ENCODE measurements at places on chromosomes 12 and 14.
A peak's percentile ranks its signal among the peaks of the same experiment; 100 is the strongest.

GRCh38 chr14:51419685-51420084 lies 179.6 kb downstream of the TMX1 start:
- no peak for DNase-seq

DNA sequence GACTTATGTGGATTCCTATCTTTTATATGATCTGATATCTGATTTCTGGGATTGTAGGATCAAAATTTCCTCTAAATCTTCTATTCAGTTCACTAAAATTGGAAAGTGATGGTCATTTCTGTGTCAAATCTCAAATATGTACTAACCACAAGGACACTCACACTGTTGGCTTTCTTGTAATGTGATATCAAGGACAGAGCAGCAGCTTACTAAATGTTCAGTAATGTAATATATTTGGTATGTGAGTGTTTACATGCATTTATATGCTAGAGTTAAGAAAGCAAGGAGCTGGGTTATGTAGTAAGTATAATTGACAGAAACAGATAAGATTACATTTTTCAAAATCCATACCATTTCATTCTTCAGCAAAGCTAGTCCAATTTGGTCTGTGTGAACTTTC lies 16.5 kb downstream of the PUS7L start:
- DNase-seq: no peak

GRCh38 chr12:113155060-113155459 lies 5.5 kb downstream of the CFAP73 start:
- no peak for DNase-seq

- DNase-seq: no peak
Measured at GRCh38 chr12:10726945-10727344, 3.8 kb upstream of the YBX3 start.

DNA sequence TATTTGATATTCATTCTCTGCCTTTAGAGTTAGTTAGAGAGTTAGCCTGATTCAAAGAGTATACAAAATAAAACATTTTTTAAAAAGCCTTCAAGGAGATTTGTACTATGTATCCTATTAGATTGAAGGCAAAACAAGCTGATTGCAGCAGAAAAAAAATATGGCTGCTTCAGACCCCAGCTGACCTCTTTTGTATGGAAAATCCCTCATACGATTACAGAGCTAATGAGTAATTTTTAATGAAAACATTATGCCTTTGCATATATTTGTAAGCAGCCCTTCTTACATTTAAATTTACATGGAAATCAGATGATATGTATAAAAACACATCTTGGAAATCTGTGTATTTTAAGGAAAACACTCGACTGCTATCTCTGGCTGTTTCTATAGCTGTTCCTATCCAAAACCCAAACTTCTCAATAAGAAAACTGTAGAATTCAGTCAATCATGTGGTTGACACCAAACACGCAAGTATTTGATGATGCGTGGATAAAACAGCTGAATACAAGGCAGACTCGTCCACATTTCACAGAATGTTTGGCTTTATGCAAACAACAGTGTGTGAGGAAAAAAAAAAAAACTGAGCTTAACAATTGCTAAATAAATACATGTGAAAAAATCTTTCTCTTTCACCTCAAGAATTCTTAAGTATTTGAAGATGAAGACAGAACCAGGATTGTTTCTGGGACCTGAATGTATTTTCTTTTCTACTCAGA lies 275.3 kb downstream of the EGLN3 start:
- DNase-seq: no peak

GRCh38 chr12:111393700-111394300 lies 11.9 kb upstream of the SH2B3 start:
- no peak for DNase-seq

DNA sequence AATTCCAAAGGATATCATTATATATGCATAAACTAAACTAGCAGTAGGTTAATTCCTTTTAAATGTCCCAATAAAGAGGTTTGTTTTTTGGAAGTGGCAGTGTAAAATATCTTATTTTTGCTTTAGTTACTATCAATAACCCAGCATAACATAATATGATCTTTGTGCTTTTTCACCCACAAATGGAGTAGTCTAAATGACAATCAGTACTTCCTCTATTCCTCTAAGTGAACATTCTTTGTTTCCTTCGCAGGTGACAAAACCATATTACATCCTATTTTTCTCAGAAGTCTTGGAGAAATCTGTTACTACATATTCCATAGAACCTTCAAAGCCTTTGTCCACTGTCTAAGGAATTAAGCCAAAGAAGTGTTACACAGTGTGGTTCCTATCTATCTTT lies 62.5 kb downstream of the MED13L start:
- no peak for DNase-seq

DNA sequence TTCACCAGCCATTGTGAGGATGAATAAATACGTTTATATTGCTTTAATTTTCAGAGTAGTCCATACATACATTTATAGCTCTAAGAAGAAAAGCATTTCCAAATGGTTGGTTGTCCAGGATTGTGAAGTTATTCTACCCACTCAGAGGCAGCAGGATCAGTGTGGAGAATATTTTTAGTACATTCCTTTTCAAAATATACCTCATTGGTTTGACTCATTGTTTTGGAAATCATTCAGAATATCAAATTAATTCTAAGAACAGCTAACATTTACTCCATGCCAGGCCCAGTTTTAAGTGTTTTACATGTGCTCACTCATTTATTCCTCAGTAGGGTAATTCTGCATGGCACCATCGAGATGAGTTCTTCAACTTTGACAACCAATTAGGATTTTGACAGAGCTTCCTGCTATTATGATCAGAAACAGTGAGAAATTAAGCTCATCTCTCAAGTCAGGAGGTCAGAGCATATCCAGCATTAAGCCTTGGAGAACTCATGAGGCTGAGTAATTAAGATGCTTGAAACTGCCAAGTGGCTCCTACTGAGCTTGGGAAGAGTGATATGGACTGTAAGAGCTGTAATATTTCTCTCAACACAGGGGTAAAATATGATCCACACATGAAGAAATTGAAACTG lies 153.3 kb upstream of the CLEC14A start:
- no peak for DNase-seq

- no peak for DNase-seq
Measured at GRCh38 chr12:132336451-132337413, 7.3 kb upstream of the GALNT9 start.

DNA sequence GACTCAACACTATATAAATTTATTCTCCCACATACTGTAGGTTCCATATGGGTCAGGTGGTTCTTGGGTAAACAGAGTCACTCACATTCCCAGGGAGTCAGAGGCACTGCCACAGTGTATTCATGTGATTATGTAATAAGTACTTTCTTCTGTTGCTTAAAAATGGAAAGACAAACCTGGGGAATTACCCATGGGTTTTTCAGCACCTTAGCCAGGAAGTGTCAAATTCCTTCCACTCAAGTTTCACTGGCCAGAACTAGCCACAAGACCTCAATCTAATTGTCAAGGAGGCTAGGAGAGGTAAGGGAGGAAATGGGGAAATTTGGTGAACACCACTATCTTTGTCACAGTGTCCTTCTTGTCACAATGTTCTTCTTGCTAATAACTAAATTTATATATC lies 333.2 kb upstream of the MDGA2 start:
- no peak for DNase-seq

DNA sequence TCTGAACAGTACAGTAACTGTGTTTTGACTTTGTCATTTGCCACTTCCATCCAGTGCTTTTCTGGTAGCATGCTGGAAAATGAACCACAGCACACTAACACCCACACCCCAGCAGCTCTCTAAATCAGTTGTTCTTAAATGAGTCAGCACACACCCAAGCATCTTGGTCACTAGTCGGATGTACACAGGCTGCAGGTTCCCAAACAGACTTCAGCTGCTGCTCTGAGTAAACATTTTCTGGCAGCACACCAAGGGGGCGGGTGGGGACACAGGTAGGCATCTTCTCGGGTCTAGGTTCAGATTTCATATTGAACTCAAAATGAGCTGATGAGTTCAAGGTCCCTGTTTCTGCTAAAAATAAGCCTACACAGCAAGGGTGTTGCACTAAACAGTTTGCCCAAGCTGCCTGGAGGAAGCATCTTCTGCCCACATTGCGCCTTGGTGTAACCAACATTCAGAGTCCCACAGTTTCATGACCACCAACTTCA lies 39.8 kb downstream of the IFNG start:
- DNase-seq: no peak

DNA sequence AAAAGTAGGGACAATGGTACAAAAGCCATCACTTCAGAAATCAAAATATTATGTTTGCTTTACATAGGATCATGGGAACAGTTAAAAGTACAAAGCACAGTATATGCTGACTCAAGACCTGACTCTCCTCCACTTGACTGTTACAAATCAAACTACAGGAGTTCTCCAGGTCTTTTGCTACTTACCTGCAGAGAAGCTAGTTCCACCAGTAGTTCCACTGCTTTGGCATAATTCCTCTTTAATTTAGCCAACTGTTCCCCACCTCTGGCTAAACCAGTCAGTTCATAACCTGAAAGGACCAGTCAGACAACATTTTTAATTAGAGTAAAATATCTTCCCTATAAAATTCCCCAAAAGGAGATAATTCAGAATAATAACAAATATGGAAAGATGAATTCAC lies 14.0 kb downstream of the ATP6V1D start:
- no peak for DNase-seq

DNA sequence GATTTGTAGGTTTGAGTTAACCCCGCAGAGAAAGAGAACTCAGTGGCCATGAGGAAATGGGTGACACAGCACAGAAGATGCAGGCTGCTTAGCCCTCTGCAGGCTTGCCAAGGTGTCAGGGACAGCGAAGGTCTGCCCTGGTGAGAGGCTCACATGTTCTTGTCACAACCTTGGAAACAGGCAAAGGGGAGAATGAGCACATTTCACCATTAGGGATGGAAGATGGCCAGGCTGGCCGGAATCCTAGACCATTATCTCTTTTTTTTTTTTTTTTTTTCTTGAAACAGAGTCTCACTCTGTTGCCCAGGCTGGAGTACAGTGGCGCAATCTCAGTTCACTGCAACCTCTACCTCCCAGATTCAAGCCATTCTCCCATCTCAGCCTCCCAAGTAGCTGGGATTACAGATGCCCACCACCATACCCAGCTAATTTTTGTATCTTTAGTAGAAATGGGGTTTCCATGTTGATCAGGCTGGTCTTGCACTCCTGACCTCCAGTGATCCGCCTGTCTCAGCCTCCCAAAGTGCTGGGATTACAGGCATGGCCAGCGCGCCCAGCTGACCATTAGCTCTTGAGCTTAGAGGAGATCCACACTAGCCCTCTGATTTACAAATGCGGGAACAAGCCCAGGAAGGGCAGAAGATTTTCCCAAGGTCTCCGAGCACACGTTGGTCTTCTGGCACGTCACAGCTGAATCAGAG lies 34.6 kb downstream of the LTBP2 start:
- DNase-seq: no peak

DNA sequence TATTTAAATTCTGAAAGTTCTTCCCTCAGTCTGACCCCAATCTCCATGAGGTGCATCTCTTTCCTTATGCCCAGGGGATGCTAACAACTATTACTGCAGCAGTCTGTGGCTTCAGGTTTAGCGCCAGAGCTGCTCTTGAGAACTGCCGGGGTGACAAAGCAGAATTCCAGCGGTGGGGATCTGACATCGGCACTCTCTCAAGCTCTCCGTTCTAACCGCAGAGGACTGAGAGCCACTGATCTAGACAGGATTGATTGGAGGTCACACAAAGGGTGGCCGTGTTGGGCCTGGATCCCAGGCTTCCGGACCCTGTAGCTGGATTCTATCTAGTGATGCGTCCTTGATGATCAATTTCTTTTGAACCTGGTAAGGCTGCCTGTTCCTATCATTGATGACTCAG lies 155.6 kb upstream of the TMEM132C start:
- DNase-seq: no peak

DNA sequence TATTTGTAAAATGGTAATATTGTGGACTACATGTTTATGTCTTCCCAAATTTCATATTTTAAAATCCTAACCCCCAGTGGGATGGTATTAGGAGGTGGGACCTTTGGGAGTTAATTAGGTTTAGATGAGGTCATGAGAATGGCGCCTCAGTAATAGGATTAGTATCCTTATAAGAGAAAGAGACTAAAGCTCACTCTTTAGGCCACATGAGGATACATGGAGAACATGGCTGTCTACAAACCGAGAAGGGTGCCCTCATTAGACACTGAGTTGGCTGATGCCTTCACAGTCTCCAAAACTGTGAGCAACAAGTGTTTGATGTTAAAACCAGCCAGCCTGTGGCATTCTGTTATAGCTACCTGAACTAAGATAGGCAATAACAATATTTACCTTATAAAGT lies 58.3 kb upstream of the OTOGL start:
- no peak for DNase-seq

DNA sequence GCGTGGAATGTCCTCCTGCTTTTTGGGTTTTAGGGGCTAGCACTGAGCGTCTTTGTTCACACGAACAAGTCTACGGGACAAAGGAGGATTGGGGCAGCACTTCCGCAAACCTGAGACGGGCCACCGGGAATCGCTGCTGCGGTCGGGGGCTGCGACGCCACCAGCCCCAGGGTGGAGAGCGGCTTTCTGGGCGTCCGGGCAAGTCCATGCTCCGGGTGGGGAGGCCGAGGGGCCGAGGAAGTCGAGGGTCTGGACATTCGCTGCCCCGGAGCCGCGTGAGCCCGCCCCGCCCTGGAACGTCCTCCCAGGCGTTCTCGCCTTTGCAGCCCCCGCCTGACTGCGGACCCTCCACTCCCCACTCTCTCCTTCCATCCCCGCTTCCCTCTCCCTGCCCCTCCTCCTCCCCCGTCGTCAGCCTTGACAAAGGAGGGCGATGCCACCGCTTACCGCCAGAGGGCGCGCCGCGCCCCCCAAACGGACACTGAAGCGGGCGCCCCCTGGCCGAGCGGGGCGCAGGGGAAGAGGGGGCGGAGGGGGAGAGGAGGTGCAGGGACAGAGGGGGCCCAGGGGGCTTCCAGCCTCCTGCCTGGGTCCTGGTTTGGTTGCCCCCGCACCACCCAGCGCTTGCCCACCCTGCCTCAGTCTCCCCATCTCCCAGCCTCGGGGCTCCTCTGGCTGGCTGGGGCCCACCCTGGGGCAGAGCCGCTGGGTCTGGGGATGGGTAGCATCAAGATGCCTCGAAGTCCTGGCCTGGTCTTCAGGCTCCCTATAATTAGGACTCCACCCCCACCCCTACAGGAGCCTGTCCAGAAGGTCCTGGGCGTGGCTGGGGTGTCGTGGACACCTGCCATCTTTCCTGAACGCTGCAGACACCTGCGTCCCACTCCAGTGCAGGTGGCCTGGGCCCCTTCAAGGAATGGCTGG lies 39.1 kb upstream of the INF2 start:
- peak; percentile 91 for DNase-seq

- no peak for DNase-seq
Measured at GRCh38 chr14:75023108-75023507, 20.4 kb downstream of the EIF2B2 start.

Measured in nephron progenitor cell (in vitro differentiated cells).